ENCODE measurements at places on chromosomes 2 and 18.
A peak's percentile ranks its signal among the peaks of the same experiment; 100 is the strongest.

DNA sequence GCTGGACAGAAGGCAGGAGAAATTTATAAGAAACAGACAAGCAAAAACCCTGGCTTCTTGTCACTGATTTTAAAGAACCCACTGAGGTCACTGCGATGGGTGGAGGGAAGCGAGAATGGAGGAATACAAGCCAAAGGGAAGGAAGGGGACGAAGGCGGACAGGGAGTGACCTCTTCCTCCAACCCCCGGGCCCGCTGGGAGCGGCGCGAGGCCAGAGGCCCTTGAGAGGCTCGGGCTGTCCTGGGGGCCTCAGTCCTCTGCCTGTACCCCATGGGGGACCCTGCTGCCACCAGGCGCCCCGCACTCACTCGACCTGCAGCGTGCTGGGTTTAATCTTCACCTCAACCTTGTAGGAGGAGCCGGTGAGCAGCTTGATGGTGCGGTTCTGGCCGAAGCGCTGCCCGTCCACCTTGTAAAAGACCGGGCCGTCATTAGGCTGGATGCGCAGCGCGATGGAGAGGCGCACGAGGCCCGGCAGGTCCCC is 793 bp downstream of the CNRIP1 start:
- DNase-seq: peak; percentile 8

DNA sequence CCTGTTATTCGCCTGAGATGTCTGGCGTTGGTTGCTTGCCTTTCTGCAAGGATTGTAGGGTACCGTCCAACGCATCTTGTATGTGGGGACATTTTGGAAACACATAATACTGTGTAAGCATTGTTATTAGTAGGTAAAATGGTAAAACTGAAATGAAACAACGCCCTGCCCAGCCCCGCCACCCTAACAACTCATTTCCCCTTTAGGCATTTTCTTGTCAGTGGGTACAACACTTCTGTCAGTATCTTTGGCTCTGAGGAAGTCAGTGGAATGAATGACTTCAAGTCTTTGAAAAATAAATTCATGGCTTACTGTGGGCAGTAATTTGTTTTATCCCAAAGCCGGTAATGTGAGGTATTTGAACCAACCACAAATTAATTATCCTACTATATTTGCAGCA is 86.0 kb downstream of the FMNL2 start:
- DNase-seq: no peak

DNA sequence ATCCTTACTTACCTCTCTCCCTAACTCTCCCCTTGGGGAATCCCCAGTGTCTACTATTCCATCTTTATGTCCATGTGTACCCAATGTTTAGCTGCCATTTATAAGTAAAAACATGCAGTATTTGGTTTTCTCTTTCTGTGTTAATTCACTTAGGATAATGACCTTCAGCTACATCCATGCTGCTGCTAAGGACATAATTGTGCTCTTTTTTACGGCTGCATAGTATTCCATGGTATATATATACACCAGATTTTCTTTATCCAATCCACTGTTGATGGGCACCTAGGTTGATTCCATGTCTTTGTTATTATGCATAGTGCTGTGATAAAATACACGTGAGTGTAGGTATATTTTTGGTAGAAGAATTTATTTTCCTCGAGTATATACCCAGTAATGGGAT is 24.3 kb upstream of the RIOK3 start:
- DNase-seq: no peak

GRCh38 chr2:9010866-9011265 is 7.4 kb upstream of the MBOAT2 start:
- DNase-seq: peak; percentile 39

DNA sequence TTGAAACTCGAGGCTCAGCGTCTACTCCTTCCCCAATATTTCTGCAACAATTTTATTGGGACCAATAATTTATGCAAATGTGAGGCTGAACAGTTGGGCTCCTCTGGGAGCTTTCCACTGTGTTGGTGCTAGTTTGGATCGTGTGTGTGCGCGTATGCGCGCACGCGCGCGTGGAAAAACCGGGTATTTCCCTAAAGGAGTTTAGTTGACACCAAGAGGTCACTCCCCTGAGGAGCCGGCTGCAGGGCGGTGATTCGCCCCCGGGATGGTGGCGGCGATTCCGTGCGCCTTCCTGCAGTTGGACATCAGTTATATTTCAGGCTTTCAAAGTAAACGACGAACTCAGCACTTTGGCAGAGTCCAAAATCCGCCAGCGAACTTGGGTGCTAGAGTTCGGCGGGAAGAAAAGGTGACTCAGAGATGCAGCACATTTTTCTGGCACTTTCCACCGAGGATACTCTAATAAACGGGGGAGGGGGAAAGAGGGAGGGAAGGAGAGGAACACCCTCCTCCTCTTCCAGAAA is 186.5 kb upstream of the FANCL start:
- DNase-seq: no peak

DNA sequence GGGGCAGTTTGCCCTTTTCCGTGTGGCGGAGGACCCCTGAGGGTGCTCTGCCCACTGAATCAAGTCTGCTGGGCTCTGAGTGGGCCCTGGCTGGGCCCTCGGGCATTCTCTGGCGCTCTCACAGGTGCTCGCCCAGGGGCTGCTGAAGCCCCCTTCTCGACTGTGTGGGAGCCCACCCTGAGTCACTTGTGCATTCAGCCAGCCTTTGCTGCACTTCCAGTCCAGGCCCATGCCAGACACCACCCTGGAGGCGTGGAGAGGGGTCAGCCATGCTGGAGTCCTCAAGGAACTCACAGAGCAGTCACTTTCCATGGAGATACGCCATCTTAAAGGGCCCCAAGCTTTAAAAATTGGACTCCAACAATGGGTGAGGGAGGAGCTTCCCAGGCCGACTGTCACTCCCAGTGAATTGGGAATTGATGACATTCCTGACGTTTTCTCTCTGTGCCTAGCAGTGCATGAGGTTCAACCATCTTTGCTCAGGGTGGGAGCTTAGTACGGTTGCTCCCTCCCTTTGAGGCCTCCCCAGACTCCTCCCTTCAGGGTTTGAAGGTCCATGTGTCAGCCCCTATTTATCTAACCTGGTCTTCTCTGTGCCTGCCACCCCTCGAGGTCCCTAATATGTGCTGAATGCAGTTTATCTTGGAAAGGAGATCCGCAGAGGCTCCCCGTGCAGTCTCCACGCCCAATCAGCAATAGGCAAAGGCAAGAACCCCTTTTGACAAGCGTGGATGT is 71.8 kb upstream of the HS6ST1 start:
- no peak for DNase-seq

All from HFFc6 (cell line).